Aorta (tissue), 5 donors: ENCODE measurements at places on chromosomes 2 and 18.

DNA sequence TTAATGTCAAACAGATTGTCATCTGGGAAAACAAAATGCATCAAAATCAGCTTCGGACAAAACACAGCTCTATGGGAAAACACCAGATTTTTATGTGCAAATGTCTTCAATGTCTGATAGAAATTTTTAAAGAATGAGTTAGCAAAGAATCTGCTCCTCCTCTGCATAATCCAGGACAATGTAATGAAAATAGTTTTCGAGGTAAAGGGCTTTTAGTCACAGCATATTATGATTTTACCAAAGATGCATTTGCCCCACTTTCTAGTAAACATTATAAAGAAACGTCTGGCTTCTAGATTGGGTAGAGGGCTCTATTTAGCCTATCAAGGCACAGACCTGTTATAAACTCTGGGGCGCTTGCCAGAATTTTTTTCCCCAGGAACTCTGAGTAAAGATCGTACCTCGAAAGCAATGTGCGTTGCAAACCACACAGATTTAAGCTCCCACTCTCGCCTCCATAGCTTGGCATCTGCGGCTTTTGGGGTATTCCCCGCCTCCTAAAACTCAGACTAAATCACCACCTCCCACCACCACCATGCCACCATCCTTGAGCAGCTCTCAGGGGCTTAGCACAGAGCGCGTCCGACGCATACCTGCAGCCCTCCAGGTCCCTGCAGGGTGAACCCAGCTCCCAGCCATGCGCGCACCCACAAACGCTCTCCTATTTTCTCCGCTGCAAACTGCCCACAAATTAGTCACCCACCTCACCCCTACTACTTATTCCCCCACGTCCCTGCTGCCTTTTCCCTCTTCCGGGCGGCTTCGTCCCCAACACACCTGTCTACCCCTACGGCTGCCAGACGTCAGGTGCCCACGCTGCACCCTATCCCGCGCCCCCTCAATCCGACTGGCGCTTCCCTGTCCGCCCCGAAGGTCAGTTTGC is 829 bp downstream of the ACVR1C start:
- H3K4me1 ChIP-seq = no peaks in the 10 kb centered on the region
- DNase-seq = no peak
- H3K27ac ChIP-seq = no peak overlapping the region
- H3K4me3 ChIP-seq = peak overlapping the region; percentile 37

- DNase-seq = no peak
- no peak overlapping the region for H3K27ac ChIP-seq
- no peak overlapping the region for H3K4me3 ChIP-seq
- H3K36me3 ChIP-seq = no peaks in the 10 kb centered on the region
Observed at GRCh38 chr18:37235583-37235982, 330.0 kb downstream of the CELF4 start.

DNA sequence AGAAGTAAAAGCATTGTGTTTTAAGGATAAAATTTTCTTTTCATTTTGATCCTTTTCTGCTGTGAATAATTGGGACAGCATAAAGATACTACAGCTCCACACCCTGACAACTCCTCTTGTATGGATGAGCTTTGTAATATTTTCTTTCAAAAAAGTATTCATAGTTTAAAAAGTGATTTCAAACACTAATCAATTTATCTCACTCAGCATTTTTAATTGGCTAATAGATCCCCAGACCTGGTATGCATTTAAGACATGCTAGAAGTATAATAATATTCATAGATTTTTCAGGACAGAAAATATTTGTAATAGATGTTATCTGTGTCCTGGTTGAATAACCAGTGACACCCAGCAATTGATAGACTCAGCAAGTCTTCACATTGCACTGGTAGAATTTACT is 510.7 kb downstream of the RIT2 start:
- no peak overlapping the region for H3K4me3 ChIP-seq
- no peaks in the 10 kb centered on the region for H3K27me3 ChIP-seq
- H3K4me1 ChIP-seq = no peaks in the 10 kb centered on the region
- no peaks in the 10 kb centered on the region for H3K36me3 ChIP-seq
- no peak for DNase-seq

GRCh38 chr2:101041413-101041812 is 39.3 kb downstream of the RPL31 start:
- H3K4me3 ChIP-seq = no peak overlapping the region
- DNase-seq = no peak
- no peaks in the 10 kb centered on the region for H3K4me1 ChIP-seq
- H3K36me3 ChIP-seq = no peaks in the 10 kb centered on the region

DNA sequence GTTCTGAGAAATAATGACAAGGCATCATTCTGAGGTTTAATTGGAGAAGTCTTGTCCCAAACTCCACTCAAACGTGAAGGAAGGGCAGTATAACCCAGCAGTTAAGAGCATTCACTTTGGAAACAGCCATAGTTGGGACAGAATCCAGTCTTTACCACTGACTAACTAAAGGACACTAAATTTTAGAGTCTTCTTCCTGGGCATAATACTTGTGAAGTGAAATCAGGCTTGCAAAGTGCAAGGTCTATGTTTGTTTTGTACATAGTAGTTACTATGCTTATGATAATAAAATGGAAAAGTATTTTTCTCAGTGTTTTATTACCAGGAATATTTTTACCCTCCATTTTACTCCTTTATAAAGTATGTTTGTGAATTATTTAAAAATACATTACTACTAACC is 748.2 kb upstream of the ID2 start:
- no peak for DNase-seq
- no peak overlapping the region for H3K27ac ChIP-seq
- H3K27me3 ChIP-seq = peaks cover 1% of the 10 kb centered on the region
- H3K4me1 ChIP-seq = no peaks in the 10 kb centered on the region
- H3K4me3 ChIP-seq = no peak overlapping the region

GRCh38 chr18:21085579-21086166 is 25.9 kb downstream of the ROCK1 start:
- no peaks in the 10 kb centered on the region for H3K4me1 ChIP-seq
- no peak overlapping the region for H3K27ac ChIP-seq
- H3K36me3 ChIP-seq = no peaks in the 10 kb centered on the region
- DNase-seq = no peak
- no peaks in the 10 kb centered on the region for H3K27me3 ChIP-seq
- H3K4me3 ChIP-seq = no peak overlapping the region

DNA sequence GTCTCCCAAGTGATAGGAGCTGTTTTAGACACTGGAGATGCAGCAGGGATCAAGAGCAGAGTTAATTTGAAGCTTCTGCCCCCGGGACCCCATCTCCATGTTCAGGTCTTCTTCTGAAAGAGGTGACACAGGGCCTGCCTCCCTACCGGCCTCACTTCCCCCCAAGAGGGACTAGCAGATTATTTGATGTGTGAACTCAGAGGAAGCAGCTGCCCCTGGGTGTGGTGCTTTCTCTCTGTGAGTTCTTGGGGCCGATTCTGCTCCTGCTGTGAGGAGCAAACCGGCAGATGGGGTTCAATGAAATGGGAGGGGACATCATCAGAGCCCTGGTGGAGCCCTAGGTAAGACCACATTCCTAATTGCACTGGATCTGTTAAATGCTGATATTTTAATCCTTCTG is 193.4 kb downstream of the FBXO15 start:
- H3K4me3 ChIP-seq = no peak overlapping the region
- no peaks in the 10 kb centered on the region for H3K36me3 ChIP-seq
- DNase-seq = no peak
- H3K27ac ChIP-seq = no peak overlapping the region
- no peaks in the 10 kb centered on the region for H3K4me1 ChIP-seq

DNA sequence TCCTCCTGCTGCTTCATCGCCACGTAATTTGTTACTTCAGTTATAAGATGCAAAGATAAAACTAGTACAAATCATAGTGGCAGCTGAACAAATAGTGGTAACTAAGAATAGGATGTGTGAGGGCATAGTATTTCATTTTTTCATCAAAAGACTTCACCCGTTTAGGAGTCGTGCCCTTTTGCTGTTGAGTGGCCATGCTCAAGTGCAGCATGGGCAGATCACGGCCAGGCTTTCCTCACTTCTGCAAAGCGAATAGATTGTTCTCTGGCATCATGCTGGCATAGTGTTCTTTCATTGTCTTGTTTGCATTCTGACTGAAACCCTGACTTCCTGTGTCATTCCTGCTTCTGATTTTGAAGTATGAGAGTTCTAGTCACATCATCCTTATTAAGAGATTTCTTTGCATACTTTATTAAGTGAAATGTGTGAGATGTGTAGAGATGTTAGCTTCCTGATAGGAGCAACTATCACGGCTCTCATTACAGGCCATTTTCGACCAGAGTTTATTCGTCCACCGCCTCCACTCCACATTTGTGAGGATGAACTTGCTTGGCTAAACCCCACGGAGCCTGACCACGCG is 11.8 kb downstream of the CNOT11 start:
- no peak overlapping the region for H3K27ac ChIP-seq
- peaks cover 4% of the 10 kb centered on the region for H3K36me3 ChIP-seq
- no peaks in the 10 kb centered on the region for H3K4me1 ChIP-seq
- H3K4me3 ChIP-seq = no peak overlapping the region
- no peaks in the 10 kb centered on the region for H3K27me3 ChIP-seq
- no peak for DNase-seq

DNA sequence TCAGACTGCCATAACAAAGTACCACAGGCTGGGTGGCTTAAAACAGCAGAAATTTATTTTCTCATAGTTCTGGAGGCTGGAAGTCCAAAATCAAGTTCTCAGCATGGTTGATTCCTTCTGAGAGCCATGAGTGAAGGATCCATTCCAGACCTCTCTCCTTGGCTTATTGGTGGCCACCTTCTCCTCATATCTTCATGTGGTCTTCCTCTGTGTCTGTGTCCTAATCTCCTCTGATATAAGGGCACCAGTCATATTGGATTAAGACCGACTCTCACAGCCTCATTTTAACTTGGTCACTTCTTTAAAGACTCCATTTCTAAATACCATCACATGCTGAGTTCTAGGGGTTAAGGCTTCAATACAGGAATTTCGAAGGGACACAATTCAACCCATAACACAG is 65.1 kb downstream of the CFAP221 start:
- no peaks in the 10 kb centered on the region for H3K27me3 ChIP-seq
- H3K4me3 ChIP-seq = no peak overlapping the region
- no peak overlapping the region for H3K27ac ChIP-seq
- no peaks in the 10 kb centered on the region for H3K4me1 ChIP-seq
- DNase-seq = no peak

DNA sequence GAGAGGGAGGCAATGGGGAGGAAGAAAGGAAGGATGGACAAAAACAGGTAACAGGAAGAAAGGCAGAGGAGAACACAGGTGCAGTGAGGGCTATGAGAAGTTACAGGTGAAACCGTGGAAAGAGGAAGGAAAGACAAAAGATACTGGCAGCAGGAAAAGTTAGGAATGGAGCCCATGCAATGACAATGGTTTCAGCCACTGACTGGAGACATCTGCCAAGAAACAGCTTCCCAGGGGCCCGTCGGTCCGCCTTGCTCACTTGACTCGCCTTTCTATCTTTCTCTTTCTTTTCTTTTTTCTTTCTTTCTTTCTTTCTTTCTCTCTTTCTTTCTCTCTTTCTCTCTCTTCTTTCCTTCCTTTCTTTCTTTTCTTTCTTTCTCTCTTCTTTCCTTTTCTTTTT is 37.5 kb downstream of the ST8SIA5 start:
- H3K4me3 ChIP-seq = no peak overlapping the region
- no peaks in the 10 kb centered on the region for H3K27me3 ChIP-seq
- no peak for DNase-seq
- H3K27ac ChIP-seq = no peak overlapping the region

- H3K36me3 ChIP-seq = no peaks in the 10 kb centered on the region
- H3K4me1 ChIP-seq = no peaks in the 10 kb centered on the region
- DNase-seq = no peak
- H3K27me3 ChIP-seq = no peaks in the 10 kb centered on the region
Observed at GRCh38 chr18:69817335-69817940, 130.2 kb downstream of the CD226 start.

DNA sequence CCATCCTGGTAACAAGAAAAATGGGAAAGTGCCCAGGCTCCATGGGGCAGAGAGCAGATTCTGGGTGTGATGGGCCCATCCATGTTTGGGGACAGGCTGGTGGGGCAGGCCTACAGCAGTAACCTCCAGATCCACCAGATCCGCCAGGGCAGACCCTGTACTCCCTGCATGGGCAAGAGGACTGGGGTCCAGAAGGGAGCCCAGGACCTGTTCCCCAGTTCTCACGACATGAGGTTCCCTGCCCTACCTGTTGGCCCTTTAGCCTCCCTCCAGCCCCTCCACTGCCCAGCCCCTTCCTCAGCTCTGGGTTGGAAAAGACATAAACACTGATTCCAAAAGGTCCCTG is 38.7 kb downstream of the EMX1 start:
- no peaks in the 10 kb centered on the region for H3K27me3 ChIP-seq
- no peak overlapping the region for H3K4me3 ChIP-seq
- H3K27ac ChIP-seq = no peak overlapping the region

DNA sequence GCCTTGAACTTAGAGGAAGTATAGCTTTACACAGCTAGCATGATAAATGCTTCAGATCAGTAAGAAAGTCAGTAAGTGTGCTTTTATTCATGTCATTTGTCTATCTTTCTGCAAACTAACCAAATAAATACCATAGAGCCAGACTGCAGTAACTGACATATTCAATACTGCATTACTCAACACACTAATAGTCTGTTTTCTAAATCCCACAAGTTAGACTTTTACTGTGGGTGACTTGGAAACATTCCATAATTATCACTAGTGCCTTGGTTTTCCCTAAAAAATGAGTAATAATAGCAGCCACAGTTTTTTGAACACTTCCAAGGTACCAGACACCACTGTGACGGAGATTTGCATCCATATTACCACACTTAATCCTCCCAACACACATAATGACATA is 33.0 kb downstream of the ACVR1 start:
- H3K27ac ChIP-seq = no peak overlapping the region
- no peak overlapping the region for H3K4me3 ChIP-seq

- no peak overlapping the region for H3K27ac ChIP-seq
- H3K4me1 ChIP-seq = no peaks in the 10 kb centered on the region
- DNase-seq = no peak
- no peaks in the 10 kb centered on the region for H3K27me3 ChIP-seq
- H3K4me3 ChIP-seq = no peak overlapping the region
Observed at GRCh38 chr2:109266496-109266895, 137.5 kb downstream of the SH3RF3 start.

DNA sequence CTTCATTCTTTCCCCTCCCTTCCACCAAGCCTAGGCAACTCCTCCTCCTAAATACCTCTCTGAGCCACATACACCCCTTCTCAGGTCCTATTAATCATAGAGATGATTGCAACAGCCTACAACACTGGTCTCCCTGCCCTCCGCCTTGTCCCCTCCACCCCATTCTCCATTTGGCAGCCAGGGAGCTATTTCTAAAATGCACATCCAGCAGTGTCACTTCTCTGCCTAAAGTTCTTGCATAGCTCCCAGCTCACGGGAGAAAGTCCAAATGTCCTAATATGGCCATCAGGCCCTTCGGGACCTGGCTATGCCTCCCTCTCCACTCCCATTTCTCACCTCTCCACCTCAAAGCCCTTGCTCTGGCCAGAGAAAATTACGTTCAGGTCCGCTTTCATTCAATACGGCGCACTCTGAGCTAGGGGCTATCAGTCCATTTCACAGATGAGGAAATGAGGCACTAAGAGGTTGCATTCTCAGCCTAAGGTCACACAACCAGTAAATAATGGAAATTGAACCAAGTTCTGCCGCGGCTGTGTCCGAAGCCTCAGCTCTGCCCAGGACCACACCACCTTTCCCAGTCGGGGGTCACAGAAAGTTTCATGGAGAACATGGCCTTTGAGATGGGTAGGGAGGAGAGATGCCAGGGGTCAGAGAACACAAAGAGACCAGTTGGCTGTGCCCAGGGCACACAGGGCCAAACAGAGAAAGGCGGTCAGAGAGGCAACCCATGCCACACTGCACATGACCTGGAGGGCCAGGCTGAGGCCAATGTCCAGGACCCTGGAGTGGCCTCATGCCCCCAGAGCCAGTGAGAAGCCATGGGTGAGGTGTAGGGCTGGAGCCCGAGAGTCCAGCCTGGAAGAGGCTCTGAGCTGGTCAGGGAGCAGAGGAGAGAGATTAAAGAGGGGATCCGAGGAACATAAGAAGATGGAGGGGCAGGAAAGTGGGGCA is 72.8 kb downstream of the TNS1 start:
- peaks cover 3% of the 10 kb centered on the region for H3K4me1 ChIP-seq
- H3K27ac ChIP-seq = peak overlapping the region; percentile 100
- H3K36me3 ChIP-seq = no peaks in the 10 kb centered on the region
- DNase-seq = no peak
